ENCODE measurements at places on chromosomes 2 and 18.

DNA sequence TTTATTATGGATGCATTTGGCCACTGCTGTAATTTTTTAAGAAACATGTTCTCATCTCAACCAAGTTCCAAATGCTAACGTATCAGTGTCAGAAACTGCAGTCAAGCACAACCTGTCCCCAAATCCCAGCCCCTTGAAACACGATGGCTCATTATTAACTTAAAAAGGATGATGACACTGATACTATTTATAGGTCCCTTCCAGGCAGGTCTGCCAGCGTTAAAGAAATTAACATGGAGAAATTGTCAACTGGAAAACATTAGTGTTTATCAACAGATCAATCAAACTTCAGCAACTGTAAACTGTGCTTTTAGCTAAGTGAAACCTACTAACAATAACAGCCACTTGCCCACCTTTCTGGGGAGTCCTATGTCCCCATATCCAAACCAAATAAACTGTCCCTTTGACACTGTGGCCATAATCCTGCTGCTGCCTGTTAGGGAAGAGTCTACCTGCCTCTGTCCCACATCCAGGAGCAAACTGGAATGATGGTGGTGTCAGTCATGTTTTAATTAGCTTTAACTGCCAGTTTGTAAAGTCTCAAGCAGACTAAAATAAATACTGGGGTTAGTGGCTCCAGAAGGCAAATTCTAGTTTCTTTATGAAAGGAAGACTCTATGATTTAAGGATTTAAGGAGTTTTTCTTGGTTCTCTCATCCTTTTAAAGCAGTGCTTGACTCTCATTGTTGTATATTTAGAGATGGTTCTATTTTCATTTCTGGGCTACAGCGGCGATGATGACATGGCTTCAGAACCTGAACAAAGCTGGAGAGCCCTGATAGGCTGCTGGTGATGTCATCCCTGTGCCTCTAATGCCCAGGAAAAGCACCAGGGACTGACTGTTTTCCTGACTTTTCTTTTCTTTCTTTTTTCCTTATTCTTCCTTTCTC, 583.6 kb upstream of the PIK3C3 start:
- DNase-seq, result no peak

DNA sequence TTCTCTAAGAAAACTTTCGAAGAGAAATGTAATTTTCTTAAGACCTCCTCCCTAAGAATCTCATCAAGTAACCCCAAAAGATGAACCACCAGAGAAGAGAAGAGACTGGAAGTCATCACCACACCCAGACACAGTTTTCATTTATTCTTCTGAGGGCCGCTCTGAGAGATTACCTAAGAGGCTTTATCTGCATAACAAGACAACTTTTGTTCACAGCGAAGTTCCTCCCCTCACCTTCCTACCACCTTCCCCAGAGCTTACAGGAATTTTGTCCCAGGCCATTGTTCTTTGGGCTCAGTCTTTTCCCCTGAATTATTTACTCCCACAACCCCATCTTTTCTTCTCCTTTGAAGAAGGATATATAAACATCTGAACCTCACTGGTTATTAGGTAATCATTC, 92.8 kb downstream of the AKAIN1 start:
- no peak for DNase-seq

GRCh38 chr2:106882673-106883072, 3.3 kb downstream of the ST6GAL2 start:
- DNase-seq, result no peak

GRCh38 chr2:179036353-179036905, 13.5 kb downstream of the CCDC141 start:
- DNase-seq, result no peak

DNA sequence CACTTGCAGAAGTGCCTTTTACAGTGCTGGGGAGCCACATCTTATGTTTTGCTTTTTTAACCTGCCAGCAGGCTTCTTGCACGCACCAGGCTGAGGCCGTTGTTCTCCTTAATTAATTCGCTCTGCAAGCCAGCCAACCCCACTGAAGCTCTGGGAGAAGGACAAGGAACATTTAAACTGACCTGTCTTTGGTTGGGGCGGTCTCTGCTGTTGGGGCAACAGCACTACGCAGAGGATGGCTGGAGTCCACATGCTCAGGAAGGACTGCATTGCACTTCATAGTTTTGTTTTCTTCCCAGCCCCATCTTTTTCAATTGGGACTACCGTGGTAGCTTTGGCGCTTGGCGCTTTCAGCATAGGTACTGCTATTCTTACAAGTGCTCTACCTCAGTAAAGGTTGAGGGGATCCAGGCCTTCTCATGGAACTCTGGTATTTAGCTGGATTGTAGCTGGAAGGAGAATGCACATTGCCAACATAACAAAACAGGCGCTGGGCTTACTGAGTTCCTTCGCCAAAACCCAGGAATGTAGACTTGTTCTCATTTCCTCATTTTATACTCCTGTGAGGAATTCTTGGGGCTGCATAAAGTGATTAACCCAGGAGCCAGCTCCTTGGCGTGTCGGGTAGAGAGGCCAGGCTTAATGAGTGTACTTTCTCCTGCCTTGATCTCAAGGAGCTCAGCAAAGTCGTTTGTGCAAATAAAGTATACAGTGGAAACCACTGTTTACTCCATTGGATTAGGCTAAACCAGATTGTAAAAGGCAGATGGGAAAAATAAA, 146.2 kb downstream of the PRKCE start:
- DNase-seq, result no peak

DNA sequence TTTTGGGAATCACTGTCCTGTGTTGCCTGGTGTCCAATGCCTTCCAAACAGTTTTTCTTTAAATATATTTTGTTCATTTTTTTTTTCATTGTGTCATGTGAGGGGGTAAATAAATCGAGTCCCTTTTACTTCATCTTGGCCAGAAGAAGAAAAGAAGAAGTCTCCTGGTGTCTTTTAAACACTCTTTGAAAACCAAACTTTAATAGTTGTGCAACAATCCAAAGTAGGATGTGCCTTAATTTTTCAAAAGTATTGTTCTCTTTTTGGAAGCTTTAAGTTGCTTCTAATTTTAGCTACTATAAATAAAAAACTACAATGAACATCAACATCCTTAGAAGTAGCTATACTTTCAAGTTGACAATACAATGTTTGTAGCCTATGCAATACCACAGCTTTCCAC, 154.9 kb downstream of the ATAD2B start:
- no peak for DNase-seq

DNA sequence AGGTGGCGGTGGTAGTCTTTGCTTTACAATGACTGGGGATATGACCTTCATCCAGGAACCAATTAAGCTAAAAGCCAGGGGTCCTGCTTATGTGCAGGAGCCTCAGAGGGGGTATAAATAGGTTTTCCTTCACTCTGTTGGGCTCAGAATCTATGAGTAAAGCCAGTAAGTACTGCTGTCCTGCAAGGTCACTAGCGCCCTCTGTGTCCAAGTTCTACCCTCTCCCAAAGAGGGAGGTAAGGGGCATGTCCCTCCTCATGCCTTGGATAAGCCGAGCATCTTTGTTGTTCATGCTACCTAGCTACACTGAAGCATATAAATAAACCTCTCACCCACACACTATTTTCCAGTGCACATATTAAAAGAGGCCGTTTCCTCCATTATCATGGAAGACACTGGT, 79.4 kb downstream of the SPRED2 start:
- DNase-seq, result no peak

GRCh38 chr2:36458106-36458505, 102.5 kb downstream of the CRIM1 start:
- DNase-seq, result no peak

GRCh38 chr2:45498661-45499550, 112.2 kb downstream of the SRBD1 start:
- no peak for DNase-seq

DNA sequence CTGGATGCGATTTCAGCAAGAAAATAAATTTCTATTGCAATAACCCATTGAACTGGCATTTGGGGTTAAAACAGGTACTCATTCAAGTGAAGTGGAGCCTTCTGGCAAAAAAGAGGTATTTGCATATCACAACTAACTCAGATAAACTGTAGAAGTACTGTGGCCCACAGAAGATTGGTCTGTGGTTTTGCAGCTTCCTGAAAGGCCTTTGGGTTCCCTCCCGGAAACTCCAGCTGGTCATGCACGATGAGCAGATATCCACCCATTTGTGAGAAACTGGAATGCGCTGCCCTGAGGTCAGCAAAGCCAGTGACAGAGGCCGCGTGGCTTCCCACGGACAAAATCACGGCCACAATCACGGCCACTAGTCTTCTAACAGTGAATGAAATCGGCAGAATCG, 106.3 kb downstream of the EPHA4 start:
- DNase-seq, result no peak

DNA sequence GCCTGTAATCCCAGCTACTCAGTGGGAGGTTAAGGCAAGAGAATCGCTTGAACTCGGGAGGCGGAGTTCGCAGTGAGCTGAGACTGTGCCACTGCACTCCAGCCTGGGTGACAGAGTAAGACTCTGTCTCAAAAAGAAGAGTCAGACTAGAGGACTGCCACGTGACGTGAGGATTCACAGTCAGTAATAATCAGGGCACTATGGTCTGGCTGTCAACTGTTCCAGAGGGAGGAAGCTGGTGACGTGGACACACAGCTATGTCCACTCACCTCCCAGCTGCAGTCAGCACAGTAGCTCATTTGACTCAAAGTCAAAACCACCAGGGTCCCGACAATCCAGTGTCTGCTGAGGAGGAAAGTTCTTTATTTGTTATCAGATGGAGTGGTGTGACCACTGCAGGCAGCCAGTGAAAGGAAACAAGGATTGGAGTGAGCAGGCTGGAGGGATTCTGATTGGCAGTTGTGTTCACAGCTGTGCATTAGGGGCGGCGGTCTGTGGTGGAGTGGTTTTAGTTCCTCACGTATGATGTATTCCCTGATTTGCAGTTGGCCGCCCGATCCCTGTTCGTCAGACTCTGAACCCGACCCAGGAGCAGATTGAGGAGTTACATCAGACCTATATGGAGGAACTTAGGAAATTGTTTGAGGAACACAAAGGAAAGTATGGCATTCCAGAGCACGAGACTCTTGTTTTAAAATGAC, 37.9 kb downstream of the MOGAT1 start:
- DNase-seq, result no peak

DNA sequence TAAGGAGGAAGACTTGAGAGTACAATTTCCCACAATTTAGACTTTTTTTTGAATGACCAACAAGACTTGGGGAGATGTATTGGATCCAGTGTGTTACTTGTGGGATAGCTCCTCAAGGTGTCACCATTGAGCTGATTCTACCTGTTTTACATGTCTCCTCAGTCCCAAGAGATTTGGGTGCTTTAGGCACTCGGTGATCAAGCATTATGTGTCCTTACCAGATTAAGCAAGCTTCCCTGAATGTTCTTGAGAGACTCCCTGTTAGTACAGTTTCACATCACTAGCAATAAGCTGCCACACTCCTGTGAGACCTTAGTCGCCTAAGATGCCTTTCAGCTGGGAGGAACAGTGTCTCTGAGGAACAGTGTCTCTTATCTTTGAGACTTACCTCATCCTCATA, 384.3 kb upstream of the SYT4 start:
- DNase-seq, result no peak

DNA sequence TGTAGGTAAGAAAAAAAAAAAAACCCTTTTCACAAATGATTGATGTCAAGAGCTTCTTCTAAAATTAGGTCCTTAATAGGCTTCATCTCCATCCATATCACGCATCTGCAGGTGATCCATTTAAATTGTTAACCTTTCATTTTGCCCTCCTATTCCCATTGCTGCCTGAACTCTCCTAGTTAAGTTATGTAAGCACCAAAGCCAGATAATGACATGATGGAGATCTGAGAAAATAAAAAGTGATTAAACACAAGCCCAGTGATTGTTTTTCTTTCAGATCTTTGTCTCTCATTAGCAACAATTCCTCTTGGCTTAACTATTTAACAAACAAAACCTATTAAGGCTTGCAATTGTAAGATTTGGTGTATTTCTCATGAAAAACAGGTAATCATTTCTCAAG, 20.0 kb downstream of the LANCL1 start:
- DNase-seq, result no peak

DNA sequence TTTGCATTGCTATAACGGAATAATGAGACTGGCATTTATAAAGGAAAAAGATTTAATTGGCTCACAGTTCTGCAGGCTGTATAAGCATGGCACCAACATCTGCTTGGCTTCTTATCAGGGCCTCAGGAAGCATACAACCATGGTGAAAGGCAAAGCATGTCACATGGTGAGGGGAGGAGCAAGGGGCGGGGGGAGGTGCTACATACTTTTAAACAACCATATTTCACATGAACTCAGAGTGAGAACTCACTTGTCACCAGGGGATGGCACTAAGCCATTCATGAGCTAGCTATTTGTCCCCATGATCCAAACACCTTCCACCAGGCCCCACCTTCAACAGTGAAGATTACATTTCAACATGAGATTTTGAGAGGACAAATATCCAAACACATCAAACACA, 188.7 kb downstream of the MBD5 start:
- no peak for DNase-seq

DNA sequence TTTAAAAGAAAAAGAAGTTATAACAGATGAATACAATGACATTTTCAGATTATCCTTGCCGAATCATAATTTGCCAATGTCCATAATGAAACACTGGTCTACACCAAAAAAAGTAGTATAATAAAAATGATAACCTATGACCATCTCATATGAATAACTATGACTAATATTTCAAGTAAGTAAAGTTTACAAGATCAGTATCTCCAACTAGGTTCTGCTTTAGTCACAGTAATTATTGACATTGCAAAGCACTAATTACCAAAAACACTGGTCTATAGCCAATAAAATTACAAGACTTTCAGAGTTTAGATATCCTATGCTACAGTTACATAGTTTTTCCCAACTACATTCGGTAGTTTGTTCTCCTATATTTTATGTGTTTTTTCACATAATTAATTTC, 136.7 kb downstream of the MEMO1 start:
- no peak for DNase-seq

GRCh38 chr2:27024188-27024587, 8.6 kb upstream of the TMEM214 start:
- no peak for DNase-seq

- no peak for DNase-seq
Measured at GRCh38 chr2:74845991-74846390, 12.1 kb downstream of the HK2 start.

GRCh38 chr2:232327105-232328031, 51.2 kb upstream of the ALPP start:
- DNase-seq, result peak; percentile 80

DNA sequence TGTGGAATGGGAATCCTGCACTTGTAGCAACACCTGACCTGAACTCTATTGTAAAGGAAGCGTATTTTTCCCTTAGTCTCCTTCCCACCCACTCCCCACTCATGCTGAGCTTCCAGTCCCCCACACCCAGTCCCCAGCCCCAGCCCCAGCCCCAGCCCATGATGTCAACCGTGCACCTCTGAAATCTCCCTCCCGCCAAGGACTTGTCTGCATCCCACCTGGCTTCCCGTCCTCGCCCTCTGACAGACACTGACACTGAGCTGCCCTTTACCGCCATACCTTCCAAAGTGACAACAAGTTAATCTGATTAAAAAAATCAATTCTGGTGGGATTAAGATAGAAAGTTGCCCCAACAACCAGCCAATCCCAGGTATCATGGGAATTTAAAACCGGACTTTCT, 213.6 kb upstream of the CELF4 start:
- no peak for DNase-seq

- DNase-seq, result no peak
Measured at GRCh38 chr2:170495896-170496295, 219.2 kb upstream of the SP5 start.

- DNase-seq, result no peak
Measured at GRCh38 chr2:86357392-86357963, 20.1 kb upstream of the REEP1 start.
